CD4-positive, CD25-positive, alpha-beta regulatory T cell (primary cell): ENCODE measurements at places on chromosomes 16 and 17. TPM values are rescaled to one million over a fixed set of nuclear protein-coding genes. Genes with fewer than 3 reads are reported as not detected.

DNA sequence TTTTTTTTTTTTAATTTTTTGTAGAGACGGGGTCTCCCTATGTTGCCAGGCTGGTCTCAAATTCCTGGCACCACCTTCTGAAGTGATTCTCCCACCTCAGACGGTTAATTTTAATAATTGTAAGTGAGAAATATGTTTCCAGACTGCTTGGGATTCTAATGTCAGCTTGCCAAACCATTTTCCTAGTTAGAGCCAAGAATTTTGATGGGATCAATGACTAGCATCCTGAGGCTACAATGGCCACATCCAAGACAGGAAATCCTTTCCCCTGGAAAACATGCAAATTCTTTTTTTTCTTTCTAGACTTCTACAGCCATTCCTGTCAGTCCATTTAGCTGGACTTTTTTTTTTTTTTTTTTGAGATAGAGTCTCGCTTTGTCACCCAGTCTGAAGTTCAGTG lies 32.6 kb downstream of the IGF2BP1 start:
- no peak for DNase-seq

DNA sequence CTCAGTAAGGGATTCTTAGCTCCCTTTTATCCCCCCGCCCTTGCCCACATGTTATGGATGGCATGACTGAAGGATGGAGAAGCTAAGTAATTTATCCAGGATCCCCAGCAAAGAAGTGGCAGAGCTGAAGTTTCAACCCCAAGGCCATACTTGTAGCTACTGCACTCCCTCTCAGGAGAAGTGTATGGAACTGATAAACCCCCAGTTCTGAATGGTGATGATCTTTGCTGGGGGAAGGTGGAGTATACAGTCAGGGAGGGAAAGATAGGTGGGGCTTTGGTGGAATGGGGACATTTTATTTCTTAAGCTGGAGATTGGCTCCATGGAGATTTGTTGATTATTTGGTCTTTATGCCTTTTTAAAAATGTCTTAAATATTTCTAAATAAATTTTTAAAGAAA lies 58.3 kb downstream of the TNRC6C start:
- DNase-seq = no peak

GRCh38 chr17:50770346-50770745 lies 3.0 kb upstream of the ANKRD40CL start:
- DNase-seq = no peak

- DNase-seq = no peak
These were observed 28.9 kb upstream of the ETV4 start for GRCh38 chr17:43574896-43575525.

DNA sequence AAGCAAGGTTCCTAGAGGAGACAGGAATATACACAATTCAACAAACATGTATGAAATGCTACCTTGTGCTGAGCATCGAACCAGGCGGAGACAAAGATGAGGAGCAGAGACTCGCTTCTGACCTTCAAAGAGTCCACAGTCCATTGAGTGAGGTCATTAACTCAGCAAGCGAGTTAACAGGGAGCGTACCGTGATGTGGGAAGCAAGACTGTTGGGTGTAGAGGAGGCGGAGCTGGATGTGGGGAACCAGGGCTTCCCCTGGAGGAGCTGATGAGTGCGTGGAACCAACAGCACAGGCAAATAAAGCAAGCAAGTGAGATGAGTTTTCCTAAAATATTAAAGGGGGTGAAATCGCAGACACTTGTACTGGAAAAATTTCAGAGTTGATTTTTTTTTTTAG lies 65.0 kb downstream of the NXN start:
- no peak for DNase-seq

DNA sequence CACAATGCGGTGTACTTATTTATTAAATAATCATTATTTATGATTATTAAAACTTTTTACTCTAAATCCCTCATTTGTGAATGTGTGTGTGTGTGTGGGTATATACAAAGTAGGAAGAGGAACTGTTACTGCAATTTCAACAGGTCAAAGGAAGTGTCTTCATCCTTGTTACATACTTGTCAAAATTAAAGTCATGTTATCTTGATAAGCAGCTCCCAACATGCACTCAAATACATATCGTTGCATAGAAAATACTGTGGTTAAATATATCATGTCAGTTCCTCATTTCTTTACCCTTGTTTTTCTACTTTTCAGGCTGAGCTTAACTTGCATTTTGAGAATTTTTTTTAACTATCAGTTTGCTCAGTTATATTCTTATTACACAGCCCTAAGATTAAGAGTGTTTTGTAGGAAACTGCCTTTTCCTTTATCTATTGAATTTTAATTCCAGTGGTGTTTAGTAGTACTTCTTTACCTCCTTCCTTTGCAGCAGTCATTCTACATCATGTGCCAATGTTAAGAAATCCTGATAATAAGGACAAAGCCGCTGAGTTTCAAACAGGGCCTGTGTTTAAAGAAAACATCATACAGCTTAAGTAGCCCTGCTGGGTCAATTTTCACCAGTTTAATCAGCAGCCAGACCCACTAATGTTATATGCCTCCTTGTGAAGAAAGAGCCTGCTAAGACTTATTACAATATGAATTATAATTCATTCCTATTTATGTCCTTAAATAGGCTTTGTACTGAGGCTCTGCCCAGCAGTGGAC lies 7.2 kb downstream of the EFCAB5 start:
- DNase-seq = no peak

- DNase-seq = no peak
These were observed 184.2 kb downstream of the COPRS start for GRCh38 chr17:31674717-31675349.

- no peak for DNase-seq
These were observed 2.0 kb downstream of the NCBP3 start for GRCh38 chr17:3843935-3844516.

DNA sequence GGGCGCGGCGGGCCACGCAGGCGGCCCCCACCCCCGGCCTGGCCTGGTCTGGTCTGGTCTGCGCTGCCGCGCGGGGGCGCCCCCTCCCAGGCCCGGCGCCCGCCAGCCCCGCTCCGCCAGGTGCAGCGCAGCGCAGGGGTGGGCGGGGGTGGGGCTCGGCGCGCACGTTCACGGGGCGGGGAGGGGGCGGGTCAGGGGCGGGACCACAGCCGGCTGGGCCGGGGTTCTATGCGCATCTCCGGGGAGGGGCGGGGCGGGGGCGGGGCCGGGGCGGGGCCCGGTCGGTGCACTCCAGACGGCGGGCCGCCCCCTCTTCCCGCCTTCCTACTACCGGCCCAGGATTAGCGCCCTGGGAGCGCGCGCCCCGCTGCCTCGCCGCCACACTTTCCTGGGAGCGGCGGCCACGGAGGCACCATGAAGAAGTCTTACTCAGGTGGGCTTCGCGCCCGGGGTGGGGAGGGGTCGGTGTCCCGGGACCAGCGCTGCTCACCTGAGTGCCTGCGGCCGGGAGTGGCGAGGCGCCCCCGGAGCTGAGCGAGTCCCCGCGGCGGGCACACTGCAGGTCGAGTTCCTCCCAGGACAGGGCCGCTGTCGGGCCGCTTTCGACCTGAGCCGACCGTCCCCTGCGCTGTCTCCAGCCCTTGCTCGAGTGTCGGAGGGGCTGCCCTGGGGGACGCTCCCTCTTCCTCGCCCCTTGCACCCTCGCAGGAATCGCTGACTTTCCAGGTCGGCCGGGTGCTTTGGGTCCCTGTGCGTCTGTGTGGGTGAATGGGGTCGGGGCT lies 140.5 kb downstream of the SEC14L1 start:
- DNase-seq = peak; percentile 62

GRCh38 chr17:74097450-74098135 lies 105.9 kb upstream of the RPL38 start:
- no peak for DNase-seq

DNA sequence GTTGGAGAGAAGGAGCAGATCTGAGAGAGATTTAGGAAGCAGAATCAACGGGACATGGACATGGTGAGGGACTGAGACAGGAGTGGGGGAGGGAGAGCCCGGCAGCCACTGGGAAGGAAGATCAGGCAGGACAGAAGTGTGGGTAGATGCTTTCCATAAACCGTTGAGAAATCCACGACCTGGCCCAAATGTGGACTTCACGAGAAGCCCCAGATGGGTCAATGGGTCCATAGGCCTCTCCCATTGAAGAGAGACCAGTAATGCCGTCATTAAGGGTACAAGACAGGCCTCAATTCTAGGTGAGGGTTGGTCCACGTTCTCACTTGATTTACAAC lies 530 bp upstream of the CCL22 start:
- DNase-seq = no peak

DNA sequence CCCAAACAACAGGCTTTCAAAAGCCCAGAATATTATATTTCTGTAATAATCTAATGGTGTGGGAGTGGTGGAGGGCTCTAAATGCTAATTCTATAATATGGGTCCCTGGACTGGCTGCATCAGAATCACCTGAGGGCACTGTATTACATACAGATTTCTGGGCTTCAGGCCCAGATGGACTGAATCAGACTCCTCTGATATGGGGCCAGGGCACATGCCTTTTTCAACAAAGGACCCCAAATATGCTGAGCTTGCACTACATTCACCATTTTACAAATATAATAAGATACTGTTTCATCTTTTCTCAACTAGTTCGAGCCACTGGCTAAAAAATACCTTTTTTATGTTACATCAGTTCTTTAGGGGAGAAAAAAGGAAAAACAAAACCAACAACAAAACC lies 309.7 kb downstream of the MAP2K6 start:
- DNase-seq = no peak

DNA sequence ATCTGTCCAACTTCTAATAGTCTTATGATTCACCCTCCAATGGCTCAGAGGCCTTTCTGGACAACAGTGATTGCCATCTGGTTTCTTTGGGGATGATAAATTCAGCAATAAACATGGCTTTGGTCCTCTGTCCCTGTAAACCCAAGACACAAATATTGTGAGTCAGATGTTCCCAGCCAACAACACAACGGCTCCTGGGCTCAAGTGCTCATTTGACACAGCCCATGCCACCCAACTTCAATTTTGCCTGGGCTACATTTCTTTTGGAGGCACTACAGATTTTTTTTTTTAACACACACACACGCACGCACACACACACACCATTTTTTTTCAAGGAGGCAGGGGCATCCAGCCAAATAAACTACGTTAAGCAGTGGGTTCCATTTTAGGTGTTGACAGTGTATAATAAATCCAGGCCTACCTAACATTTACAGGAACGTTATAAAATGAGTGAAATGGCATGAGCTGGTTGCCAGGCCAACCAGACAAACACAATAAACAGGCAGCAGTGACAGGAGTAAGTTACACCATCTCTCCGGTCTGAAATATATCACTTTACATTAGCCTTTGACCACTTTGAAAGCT lies 939.9 kb upstream of the SOX9 start:
- DNase-seq = no peak

DNA sequence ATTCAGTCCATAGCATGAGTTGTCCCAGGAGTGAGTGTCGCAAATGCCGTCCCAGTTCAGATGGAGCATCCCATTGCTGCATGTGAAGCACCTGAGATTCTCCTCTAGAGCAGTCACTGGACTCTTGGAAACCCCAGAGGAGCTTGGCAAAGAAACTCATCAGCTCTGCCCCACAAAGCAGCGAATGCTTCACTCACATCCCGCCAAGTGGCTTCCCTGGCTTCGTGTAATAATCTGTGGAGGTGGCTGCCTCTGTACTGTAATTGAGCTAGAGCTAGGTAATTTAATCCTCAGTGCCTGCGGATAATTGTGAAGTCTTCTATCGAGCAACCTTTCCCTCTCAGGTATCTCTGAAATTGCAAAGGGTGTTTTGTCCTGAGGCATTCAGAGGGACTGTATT lies 107.1 kb downstream of the SNX29 start:
- DNase-seq = no peak

- DNase-seq = no peak
These were observed 55.1 kb downstream of the SRCIN1 start for GRCh38 chr17:38550661-38551060.

- no peak for DNase-seq
These were observed 29.3 kb downstream of the TK2 start for GRCh38 chr16:66520406-66521170.

DNA sequence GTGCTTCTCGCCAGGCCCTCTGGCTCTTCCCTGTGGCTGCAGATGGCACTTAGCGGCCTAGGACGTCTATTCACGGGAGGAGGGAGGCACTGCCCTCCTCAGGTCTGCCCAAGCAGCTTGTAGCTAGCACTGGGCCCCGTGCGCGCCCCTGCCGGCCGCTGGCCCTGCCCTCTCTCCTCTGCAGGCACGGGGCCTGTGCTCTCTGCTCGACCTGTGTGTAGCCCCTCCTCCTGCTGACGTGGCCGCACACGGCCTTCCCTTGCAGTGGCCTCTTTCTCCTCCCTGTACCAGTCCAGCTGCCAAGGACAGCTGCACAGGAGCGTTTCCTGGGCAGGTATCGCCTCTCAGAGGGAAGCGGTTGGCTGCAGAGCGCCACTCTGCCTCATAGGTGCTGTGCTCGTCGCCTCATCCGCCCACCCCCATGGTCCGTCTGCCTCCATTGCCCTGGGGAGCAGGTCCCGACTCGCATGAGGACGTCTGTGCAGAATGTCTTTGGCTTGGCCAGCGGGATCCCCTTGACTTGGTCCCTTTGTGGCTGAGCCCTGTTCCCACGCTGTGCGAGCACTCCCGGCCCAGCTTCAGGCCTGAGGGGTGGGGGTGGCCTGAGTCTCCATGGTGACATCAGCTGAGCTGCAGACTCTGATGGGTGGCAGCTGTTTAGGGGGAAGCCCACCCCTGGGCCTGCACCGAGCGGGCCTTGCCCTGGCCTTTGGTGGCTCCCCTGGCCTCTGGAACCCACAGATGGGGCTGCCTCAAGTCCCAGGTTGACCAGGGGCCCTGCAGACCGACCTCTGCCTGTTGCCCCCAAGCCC lies 34.6 kb downstream of the TSC2 start:
- DNase-seq = no peak

DNA sequence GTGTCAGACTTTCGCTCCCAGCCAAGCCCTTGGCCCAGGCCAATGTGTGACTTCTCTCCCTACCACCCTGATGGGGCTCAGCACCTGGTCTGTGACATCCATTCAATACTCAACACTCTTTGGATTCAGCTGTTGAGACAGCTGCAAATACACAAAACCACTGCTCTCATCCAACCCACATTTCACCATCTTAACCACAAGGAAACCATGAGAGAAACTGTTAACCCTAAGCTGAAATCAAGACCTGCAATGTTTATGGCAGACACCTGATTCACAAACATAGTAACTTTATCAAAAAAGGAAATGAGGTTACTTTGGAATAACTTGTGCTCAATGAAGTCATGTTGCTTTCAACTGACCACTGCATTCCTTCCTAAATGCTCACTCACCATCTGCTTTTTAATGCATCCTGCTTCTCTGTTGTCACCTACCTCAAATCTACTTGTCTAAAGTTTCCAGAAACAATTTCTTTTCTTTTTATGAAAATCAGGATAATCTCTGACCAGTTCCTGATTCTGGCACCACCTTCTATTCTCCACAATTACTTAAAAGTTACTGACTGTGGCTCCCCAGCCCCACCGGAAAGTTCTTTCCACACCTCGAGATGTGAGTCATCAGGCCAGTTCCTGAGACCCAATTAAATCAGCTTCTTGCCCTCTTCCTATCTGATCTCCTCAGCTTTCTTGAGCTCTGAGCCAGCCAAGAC lies 88.2 kb downstream of the NOG start:
- DNase-seq = no peak

- DNase-seq = no peak
These were observed 51.9 kb downstream of the CNGB1 start for GRCh38 chr16:57918994-57919393.

GRCh38 chr17:76011951-76012350 lies 11.3 kb downstream of the CDK3 start:
- no peak for DNase-seq

ZDHHC7 gene
- polyA plus RNA-seq = 26.0 TPM

ALDH3A2 gene
- polyA plus RNA-seq = 41.2 TPM

ELOB gene
- 273 TPM for polyA plus RNA-seq

PYY gene
- not detected for polyA plus RNA-seq

LRRC75A gene
- 1.5 TPM for polyA plus RNA-seq

CACNG3 gene
- not detected for polyA plus RNA-seq
